CD4-positive, alpha-beta memory T cell (primary cell): ENCODE measurements at places on chromosomes 7 and 10. TPM values are rescaled to one million over a fixed set of nuclear protein-coding genes. Genes with fewer than 3 reads are reported as not detected.

GRCh38 chr10:104032144-104032775 lies 53.4 kb downstream of the COL17A1 start:
- no peaks in the 10 kb centered on the region for H3K4me1 ChIP-seq
- no peaks in the 10 kb centered on the region for H3K27me3 ChIP-seq
- H3K36me3 ChIP-seq: no peaks in the 10 kb centered on the region
- H3K27ac ChIP-seq: no peak overlapping the region

GRCh38 chr7:111290419-111290818 lies 199.5 kb downstream of the LRRN3 start:
- H3K27me3 ChIP-seq: no peaks in the 10 kb centered on the region
- H3K4me3 ChIP-seq: no peak overlapping the region

Gene KCNH2
- total RNA-seq: 2.6 TPM

GRCh38 chr10:88337134-88337533 lies 246.0 kb downstream of the RNLS start:
- H3K27me3 ChIP-seq: no peaks in the 10 kb centered on the region
- H3K4me3 ChIP-seq: no peak overlapping the region
- no peak for DNase-seq
- H3K36me3 ChIP-seq: no peaks in the 10 kb centered on the region
- H3K27ac ChIP-seq: no peak overlapping the region

Gene TAF3
- total RNA-seq: 21.4 TPM

DNA sequence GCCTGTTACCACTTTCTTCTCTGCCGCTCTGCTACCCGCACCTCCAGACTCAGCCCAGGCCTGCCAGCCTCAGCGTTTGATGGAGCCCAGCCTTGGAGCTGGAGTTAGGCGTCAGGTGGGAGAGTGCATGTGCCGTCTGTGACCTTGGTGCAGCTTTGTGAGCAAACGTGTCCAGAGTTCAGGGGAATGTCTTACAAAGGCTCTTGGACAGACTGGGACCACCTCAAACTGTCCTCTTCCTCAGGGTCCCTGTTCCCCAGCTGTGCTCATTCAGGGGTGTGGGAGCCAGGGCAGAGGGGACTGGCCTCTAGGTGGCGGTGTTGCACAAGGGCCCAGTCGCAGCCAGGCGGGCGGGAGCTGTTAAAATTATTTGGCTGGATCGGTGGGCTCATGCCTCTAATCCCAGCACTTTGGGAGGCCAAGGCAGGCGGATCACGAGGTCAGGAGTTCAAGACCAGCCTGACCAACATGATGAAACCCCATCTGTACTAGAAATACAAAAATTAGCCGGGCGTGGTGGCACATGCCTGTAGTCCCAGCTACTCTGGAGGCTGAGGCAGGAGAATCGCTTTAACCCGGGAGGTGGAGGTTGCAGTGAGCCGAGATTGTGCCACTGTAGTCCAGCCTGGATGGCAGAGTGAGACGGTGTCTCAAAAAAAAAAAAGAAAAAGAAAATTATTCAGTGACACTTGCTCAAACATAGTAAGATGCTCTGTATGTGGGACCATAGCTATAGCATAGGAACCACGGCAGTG lies 89.2 kb downstream of the ADCY1 start:
- H3K27me3 ChIP-seq: no peaks in the 10 kb centered on the region
- H3K4me3 ChIP-seq: no peak overlapping the region
- H3K27ac ChIP-seq: no peak overlapping the region
- H3K36me3 ChIP-seq: no peaks in the 10 kb centered on the region
- no peak for DNase-seq
- no peaks in the 10 kb centered on the region for H3K4me1 ChIP-seq

Gene ATOH7
- not detected for total RNA-seq

Gene SNCG
- not detected for total RNA-seq

GRCh38 chr10:95544783-95545500 lies 16.2 kb downstream of the SORBS1 start:
- no peak overlapping the region for H3K27ac ChIP-seq
- H3K4me1 ChIP-seq: no peaks in the 10 kb centered on the region
- no peaks in the 10 kb centered on the region for H3K36me3 ChIP-seq
- no peak overlapping the region for H3K4me3 ChIP-seq
- H3K27me3 ChIP-seq: no peaks in the 10 kb centered on the region
- DNase-seq: no peak

Gene GATA3
- total RNA-seq: 61.9 TPM

- H3K27ac ChIP-seq: peak overlapping the region; percentile 57
- peaks cover 46% of the 10 kb centered on the region for H3K4me1 ChIP-seq
- no peak for DNase-seq
These were observed 31.6 kb downstream of the TRIM8 start for GRCh38 chr10:102675666-102676533.

DNA sequence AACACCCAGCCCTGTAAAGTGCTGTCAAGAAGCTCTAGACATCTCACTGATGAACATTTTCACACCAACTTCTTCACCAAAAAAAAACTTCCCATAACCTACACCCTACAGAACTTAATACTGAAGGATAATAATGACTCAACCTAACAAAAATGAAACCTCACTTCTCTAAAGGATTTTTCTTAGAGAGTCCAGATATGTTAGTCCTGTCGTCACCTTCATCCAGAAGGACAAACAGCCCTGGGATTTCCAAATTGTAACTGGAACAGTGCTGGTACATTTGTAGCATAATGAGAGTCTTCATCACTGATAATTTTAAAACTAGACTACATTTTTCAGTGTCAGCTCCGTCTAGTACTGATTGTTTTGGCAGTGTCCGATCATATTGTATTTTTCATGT lies 528.6 kb upstream of the CELF2 start:
- no peaks in the 10 kb centered on the region for H3K4me1 ChIP-seq
- no peaks in the 10 kb centered on the region for H3K36me3 ChIP-seq
- H3K4me3 ChIP-seq: no peak overlapping the region
- H3K27me3 ChIP-seq: no peaks in the 10 kb centered on the region
- no peak for DNase-seq
- H3K27ac ChIP-seq: no peak overlapping the region

Gene GIMAP7
- 476 TPM for total RNA-seq

DNA sequence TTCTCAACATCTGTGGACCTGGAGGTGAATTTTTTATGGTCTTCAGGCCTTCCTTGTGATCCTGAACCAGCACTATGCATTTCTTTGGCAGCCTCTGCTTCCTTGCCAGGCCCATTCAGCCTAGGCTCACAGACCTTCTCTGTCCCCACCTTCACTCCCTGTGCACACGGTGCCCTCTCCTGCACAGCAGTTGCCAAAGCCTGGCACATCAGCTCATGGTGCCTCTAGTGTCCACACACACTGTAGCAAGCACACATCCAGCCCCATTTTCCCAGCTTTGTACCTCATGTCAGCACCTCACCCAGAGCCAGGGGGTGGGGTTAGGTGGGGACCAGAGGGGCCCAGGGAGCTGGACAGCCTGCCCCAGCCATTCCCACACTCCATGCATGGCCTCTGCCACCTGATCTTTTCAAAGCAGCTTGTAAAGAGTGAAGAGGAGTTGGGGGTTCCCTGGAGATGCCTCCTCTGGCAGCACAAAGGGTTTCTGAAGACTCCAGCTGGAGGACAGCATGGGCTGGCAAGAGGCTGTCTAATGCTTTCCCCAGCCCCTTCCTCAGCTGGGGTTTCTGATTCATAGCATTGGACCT lies 57.9 kb upstream of the TMEM72 start:
- H3K4me1 ChIP-seq: no peaks in the 10 kb centered on the region
- H3K27me3 ChIP-seq: no peaks in the 10 kb centered on the region
- DNase-seq: no peak
- no peaks in the 10 kb centered on the region for H3K36me3 ChIP-seq
- H3K27ac ChIP-seq: no peak overlapping the region

Gene NUTM2E
- total RNA-seq: 0.53 TPM

- no peaks in the 10 kb centered on the region for H3K27me3 ChIP-seq
- no peak overlapping the region for H3K27ac ChIP-seq
- H3K4me1 ChIP-seq: peaks cover 13% of the 10 kb centered on the region
- no peak overlapping the region for H3K4me3 ChIP-seq
These were observed 172.4 kb upstream of the ZNF32 start for GRCh38 chr10:43821103-43821502.

DNA sequence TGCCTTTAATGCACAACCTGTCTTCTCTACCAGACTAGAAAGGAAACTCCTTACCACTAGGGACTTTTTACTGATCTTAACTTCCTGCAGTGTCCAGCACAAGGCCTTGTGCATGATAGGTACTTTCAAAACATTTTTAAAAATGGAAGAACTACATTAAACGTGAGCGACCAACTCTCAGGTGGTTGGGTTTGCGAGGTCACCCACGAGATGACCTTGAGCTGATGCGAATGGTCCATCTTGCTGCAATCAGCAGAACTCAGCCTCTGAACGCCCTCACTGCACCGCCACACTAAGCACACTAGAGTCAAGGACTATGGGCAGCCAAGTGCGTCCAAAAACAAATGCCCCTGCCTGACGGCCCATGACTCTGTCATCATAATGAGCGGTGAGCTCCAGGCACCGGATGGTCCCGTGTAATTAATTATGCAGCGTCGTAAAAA lies 34.9 kb upstream of the PTF1A start:
- no peak overlapping the region for H3K27ac ChIP-seq
- H3K4me3 ChIP-seq: no peak overlapping the region
- peaks cover 4% of the 10 kb centered on the region for H3K4me1 ChIP-seq

Gene ADAM22
- 5.2 TPM for total RNA-seq

GRCh38 chr7:21076574-21076973 lies 289.9 kb upstream of the SP8 start:
- H3K36me3 ChIP-seq: no peaks in the 10 kb centered on the region
- DNase-seq: no peak
- no peak overlapping the region for H3K4me3 ChIP-seq
- H3K27me3 ChIP-seq: no peaks in the 10 kb centered on the region
- no peak overlapping the region for H3K27ac ChIP-seq

DNA sequence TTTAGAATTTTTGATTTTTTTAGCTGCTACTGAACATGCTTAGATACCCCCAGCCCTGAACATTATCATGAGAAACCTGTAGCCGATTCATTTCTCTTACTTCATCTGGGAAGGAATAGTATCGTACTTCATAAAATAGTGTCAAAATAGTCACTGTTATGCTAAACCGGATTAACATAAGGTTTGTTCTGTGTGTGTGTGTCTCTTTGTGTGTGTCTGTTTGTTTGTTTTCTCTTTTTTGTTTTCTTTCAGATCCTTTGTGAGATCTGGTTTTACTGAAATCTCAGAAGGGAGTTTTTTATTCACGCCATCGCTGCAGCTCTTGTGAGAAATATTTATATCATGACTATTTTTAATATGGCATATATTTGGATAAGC lies 761 bp downstream of the LGI1 start:
- no peak for DNase-seq
- H3K36me3 ChIP-seq: no peaks in the 10 kb centered on the region
- H3K4me3 ChIP-seq: no peak overlapping the region
- no peaks in the 10 kb centered on the region for H3K4me1 ChIP-seq
- no peaks in the 10 kb centered on the region for H3K27me3 ChIP-seq
- H3K27ac ChIP-seq: no peak overlapping the region

- no peaks in the 10 kb centered on the region for H3K36me3 ChIP-seq
- H3K27ac ChIP-seq: no peak overlapping the region
- no peaks in the 10 kb centered on the region for H3K27me3 ChIP-seq
- H3K4me3 ChIP-seq: no peak overlapping the region
- no peaks in the 10 kb centered on the region for H3K4me1 ChIP-seq
These were observed 482.0 kb upstream of the MGMT start for GRCh38 chr10:128985036-128985435.

Gene PANK1
- total RNA-seq: 4.5 TPM
